ENCODE measurements at places on chromosomes 7 and 10. TPM values are rescaled to one million over a fixed set of nuclear protein-coding genes. Genes with fewer than 3 reads are reported as not detected.

GRCh38 chr7:25207887-25208286 lies 20.4 kb downstream of the NPVF start:
- DNase-seq = no peak

Gene FAM237B
- total RNA-seq = not detected

Gene TMEM236
- 0.27 TPM for total RNA-seq

Gene KIF11
- total RNA-seq = 1.0 TPM

Gene SEMA3A
- total RNA-seq = 1.4 TPM
